ENCODE measurements at places on chromosomes 2 and 18. TPM values are rescaled to one million over a fixed set of nuclear protein-coding genes. Genes with fewer than 3 reads are reported as not detected.

DNA sequence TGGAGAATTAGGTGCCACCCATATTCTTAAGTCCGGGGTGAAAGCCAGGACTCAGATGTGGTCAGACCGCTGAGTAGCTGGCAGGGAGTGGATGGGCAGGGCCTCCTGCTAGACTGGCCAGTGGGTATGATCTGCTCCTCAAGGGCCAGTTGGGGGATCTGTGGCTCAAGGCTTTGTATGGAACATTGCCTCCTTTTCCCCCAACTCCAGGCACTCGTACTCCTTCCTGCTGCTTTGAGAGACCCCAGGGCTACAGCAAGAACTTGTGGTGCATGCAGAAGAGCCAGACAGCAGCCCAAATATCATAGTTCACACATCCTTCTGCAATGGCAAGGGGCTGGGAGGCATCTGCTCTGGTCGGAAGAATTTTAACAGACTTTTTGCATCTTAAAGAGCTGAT lies 61.7 kb downstream of the PDCL3 start:
- H3K27ac ChIP-seq, result no peak overlapping the region
- no peak for DNase-seq
- H3K4me3 ChIP-seq, result no peak overlapping the region
- H3K36me3 ChIP-seq, result no peaks in the 10 kb centered on the region
- H3K4me1 ChIP-seq, result no peaks in the 10 kb centered on the region
- H3K27me3 ChIP-seq, result peaks cover 21% of the 10 kb centered on the region

DNA sequence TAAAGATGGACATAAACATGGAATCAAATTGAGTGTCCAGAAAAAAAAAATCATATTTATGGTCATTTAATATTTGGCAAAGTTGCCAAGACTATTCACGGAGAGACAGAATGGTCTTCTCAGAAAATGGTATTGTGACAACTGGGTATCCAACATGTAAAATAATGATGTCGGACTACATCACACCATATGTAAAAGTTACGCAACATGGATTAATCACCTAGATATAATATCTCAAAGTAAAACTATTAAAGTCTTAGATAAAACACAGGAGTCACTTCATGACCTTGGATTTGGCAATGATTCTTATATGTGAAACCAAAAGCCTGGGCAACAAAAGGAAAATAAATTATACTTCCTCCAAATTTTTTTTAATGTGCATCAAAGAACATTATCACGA lies 1591.7 kb upstream of the DDX18 start:
- H3K4me3 ChIP-seq, result no peak overlapping the region
- no peaks in the 10 kb centered on the region for H3K36me3 ChIP-seq
- H3K27ac ChIP-seq, result no peak overlapping the region
- no peaks in the 10 kb centered on the region for H3K27me3 ChIP-seq

- peaks cover 7% of the 10 kb centered on the region for H3K4me1 ChIP-seq
- H3K4me3 ChIP-seq, result no peak overlapping the region
- no peaks in the 10 kb centered on the region for H3K36me3 ChIP-seq
- no peak for DNase-seq
- H3K27ac ChIP-seq, result no peak overlapping the region
Observed at GRCh38 chr2:112048887-112049286, 6.2 kb upstream of the TMEM87B start.

DNA sequence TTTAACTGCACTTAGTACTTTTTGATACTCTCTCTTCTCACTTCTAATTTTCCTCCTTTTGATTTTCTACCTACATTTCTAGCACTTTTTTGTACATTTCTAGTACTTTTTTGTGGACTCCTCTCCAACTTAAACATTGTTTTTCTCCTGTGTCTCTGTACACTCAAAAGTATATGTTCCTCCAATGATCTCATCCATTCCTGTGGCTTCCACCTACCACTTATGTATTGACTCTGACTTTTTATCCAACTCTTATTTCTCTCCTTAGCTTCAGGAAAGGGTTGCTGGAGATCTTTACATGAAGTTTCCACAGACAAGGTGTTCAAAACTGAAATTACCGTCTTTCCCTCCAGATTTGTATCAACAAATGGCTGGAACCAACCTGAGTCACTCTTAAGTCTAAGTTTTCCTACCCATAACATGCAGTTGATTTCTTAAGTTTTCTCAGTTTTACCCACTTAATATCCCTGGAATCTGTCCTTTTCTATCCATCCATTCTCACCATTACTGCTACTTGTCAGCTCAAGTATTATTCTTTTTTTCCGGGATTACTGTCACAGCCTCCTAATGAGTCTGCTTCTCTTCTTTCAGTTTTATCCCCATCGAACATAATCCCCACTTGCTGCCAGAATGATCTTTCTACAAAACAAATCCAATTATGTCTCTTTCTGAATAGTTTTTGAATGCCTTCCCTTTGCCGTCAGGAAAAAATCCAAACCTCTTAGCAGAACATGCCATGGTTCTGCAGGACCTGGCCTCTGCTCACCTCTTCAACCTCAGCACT lies 22.6 kb upstream of the PELI1 start:
- H3K36me3 ChIP-seq, result no peaks in the 10 kb centered on the region
- no peak overlapping the region for H3K4me3 ChIP-seq
- no peaks in the 10 kb centered on the region for H3K27me3 ChIP-seq

The CPSF3 gene
- total RNA-seq, result 44.6 TPM
